Activated naive CD4-positive, alpha-beta T cell treated with Interleukin-2 at 50 U/mL for 16 hours (primary cell): ENCODE measurements at places on chromosomes 3 and 15.

DNA sequence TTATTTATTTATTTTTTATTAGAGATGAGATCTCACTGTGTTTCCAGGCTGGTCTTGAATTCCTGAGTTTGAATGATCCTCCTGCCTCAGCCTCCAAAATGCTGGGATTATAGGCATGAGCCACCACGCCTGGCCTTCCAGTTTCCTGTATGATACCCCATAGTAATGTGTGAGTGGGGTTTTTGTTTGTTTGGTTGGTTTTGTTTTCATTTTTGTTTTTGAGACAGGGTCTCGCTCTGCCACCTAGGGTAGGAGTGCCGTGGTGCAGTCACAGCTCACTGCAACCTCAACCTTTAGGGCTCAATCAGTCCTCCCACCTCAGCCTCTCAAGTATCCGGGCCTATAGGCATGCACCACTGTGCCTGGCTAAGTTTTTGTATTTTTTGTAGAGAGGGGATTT lies 30.9 kb downstream of the GOLM2 start:
- no peak for DNase-seq

GRCh38 chr3:107525644-107526305 lies 3.0 kb downstream of the BBX start:
- peak; percentile 21 for DNase-seq

DNA sequence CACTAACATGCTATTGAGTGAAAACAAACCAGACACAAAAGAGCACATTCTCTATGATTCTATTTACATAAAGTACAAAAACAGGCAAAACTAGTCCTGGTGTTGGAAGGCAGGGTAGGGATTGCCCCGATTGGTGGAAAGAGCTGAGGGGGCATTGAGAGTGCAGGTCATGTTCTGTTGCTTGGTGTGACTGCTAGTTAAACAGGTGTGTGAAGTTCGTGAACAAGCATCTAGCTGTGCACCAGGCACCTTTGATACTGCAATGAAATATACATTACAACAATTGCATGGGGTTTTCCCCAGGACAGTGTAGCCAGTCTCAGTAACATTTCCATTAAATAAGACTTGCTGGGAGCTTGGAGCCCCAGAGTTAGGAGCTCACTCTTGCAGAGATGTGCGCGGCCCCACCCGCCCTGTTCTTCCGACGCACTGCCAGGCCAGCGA lies 26.3 kb upstream of the THRB start:
- no peak for DNase-seq

GRCh38 chr15:57033715-57034439 lies 115.4 kb downstream of the TCF12 start:
- no peak for DNase-seq

DNA sequence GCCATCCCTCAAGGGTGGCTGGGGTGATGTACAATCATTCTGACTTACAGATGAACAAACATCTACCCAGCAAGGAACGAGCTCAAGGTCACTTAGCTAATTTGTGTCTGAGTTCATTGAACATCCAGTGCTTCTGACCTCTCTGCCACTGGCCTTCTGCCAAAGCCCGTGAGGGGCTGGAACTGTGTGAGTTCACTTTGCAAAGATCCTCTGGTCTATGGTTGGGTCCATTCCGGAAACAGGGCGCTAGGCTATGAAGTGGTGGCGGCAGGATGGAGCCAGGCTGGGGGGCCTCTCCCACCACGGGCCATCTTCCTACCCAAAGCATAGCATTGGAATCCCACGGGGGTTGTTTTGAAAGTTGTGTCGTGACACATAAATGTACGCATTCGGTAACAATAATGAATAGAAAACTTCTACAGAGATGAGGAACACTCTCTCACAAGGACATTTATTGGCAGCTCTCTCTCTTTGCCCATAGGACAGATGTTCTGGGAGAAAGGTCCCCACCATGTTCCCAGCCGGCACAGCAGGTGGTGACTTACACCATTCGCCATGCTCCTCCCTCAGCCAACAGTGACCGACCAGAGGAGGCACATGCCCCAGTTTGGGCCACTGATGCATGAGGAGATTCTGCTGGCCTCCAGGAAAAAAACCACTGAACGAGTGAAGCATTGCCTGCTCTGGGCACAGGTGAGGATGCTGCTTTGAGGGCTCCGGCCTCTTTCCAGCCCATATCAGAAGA lies 214.7 kb upstream of the CHRNA7 start:
- no peak for DNase-seq

DNA sequence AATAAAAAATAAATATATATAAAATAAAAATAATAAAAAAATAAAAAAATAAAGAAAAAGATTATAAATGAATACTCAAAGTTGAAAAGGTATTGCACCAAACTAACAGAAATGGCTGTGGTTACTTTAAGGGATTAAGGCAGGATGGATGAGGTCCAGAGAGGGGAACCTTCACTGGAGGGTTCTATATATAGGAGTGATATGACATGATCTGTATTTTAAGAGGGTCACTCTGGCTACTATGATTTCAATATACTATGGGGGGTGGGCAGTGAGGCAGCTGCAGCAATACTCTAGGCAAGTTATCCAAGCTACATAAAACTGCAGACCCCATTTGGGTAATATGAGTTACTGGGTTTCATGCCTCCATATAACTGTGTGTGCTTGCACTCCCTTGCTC lies 24.6 kb downstream of the ACAD11 start:
- no peak for DNase-seq

DNA sequence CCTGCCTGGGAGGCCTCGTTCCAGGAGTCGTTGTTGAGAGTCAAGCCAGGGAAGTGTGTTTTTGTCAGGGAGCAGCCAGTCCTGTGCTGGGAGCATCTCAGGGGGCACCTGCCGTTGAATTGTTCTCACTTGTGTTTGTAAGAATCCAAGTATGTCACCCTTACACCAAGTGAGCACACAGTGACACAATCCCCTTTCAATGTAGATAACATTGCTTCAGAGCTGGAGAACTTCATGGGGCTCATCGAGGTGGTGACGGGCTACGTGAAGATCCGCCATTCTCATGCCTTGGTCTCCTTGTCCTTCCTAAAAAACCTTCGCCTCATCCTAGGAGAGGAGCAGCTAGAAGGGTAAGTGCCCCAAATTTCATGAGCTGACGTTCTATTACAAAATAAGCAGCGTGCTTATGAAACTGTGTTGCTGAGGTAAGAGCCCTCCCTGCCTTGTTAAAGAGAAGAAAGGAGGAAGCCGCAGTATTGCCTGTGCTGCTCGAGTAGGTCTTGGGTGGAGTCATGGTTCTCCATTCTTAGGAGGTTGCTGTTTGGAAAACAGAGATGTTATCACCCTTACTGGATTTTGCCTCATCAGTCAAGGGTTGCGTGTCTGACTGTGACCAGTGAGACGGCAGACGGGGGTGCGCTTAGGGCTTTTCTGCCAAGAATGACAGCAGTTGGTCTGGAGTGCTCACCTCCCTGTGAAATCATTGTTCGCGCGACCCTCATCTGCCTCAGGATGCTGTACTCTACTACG lies 108.1 kb downstream of the PGPEP1L start:
- no peak for DNase-seq

DNA sequence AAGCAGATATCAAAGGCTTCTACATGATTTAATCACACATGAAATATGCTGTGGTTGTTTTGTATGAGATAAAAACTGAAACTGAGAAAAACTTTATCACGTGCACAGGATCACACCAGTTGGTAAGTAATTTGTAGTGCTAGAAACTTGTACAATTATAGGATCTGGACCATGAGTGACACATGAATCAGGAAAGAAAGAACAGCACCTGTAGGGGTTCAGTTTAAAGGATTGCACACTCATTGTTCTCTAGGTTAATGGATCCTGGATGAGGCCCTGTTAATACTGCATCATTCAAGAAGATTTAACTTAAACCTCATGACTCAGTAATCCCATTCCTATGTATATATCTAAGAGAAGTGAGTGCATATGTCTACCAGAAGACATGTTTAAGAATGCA lies 87.9 kb downstream of the STT3B start:
- no peak for DNase-seq

- no peak for DNase-seq
Observed at GRCh38 chr3:14141602-14142341, 16.9 kb downstream of the TMEM43 start.

GRCh38 chr3:10697918-10698317 lies 118.1 kb upstream of the SLC6A11 start:
- no peak for DNase-seq

DNA sequence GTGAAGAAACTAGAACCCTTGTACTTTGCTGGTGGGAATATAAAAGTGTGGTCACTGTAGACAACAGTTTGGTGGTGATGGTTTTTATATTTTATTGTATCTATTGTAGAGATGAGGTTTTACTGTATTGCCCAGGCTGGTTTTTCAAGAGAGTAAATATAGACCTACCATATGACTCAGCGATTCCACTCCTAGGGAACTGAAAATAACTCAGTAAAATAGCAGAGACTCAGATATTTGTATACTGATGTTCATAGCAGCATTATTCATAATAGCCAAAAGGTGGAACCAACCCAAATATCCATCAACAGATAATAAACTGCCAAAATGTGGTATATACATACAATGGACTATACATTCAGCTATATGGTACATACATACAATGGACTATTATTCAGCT lies 68.8 kb upstream of the IL12A start:
- no peak for DNase-seq

- DNase-seq, result no peak
Observed at GRCh38 chr3:195172039-195172684, 98.8 kb downstream of the XXYLT1 start.

GRCh38 chr15:41795996-41796856 lies 21.9 kb downstream of the MAPKBP1 start:
- DNase-seq, result no peak

GRCh38 chr3:159113221-159113875 lies 311.5 kb downstream of the MFSD1 start:
- no peak for DNase-seq

GRCh38 chr3:186413615-186414415 lies 51.8 kb upstream of the DGKG start:
- peak; percentile 15 for DNase-seq

- DNase-seq, result no peak
Observed at GRCh38 chr15:36465304-36465703, 114.1 kb upstream of the CDIN1 start.

- no peak for DNase-seq
Observed at GRCh38 chr15:83014205-83014653, 2.8 kb upstream of the C15orf40 start.
